ENCODE measurements at places on chromosomes 6 and 20.
A peak's percentile ranks its signal among the peaks of the same experiment; 100 is the strongest.

DNA sequence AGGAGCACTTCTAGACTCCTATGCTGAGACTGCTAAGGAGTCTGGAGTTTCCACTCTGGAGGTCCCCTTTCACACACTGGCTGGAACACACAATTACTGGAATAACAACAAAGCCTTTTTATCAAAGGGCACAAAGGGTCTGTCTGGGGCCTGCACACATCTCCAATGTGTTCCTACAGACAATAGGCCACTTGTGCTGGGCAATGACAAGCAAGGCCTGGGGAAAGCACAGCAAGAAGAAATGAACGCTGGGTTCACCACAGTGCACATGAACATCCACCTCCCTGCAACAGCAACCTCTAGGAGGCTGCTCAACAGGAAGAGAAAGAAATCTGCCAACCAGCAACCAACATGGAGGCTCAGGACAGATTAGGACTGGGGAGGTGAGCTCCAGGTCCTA is 43.9 kb downstream of the TRPC4AP start:
- no peak for DNase-seq

DNA sequence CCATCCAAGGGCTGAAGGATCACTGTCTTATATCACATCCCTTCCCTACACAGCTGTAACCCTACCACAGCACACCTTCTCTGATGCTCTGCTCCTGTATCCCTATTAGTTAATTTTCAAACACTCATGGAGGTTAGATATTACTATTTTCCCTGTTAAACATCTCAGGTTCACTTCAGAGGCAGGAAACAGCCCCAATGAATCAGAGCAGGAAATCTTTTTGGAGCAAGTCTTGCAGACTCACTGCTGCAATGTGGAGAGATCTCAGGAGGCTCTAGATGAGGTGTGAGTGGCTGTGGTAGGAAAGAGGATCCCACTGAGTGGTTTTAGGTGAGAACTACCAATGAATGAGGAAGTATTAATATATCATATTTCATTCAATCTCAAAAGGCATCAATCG is 19.7 kb upstream of the HTR1B start:
- no peak for DNase-seq

GRCh38 chr20:36308986-36309385 is 2.8 kb downstream of the DLGAP4 start:
- no peak for DNase-seq

DNA sequence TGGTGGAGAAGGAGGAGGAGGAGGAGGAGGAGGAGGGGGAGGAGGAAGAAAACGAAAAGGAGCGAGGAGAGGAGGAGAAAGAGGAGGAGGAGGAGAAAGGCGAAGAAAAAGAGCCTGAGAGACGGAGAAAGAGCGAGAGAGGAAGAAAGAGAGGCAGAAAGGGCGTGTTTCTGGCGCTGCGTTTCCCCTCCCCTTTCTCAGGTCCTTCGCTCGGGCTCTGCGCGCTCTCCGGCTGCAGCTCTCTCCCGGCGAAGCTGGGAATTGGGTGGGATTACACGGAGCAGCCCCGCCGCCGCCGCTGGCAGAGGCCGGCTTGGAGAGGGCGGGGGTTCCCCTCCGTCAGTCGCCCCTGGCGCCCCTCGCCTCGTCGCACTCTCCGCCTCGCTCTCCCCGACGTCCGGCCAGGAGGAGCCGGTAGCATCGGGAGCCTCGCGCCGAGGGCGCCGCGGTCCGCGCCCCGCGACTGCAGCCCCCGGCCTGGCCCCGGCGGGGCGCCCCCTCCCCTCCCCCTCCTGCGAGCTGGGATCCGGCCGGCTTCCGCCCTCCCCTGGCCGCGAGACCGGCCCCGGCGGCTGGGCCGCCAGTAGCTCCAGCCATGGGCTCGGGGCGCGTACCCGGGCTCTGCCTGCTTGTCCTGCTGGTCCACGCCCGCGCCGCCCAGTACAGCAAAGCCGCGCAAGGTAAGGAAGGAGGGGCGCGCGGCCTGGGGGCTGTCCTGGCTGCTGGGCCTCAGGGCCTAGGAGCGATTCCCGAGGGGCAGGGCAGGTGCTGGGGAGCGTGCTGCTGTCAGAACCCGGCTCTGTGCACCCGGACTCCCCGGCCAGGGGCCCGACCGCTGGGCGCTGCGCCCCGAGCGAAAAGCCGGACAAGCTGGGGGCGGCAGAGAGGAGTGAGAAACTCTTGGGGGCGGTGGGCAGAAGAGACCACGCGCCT is at the start of gene SCUBE3:
SCUBE3 (plus strand) TSS at position 133 of the 933 bp plus-strand sequence; CDS start at position 596, 463 bp downstream.
- DNase-seq = peak; percentile 55

GRCh38 chr20:15807271-15807670 is 766.0 kb downstream of the KIF16B start:
- no peak for DNase-seq

GRCh38 chr6:78251931-78252330 is 599.1 kb downstream of the MEI4 start:
- no peak for DNase-seq

DNA sequence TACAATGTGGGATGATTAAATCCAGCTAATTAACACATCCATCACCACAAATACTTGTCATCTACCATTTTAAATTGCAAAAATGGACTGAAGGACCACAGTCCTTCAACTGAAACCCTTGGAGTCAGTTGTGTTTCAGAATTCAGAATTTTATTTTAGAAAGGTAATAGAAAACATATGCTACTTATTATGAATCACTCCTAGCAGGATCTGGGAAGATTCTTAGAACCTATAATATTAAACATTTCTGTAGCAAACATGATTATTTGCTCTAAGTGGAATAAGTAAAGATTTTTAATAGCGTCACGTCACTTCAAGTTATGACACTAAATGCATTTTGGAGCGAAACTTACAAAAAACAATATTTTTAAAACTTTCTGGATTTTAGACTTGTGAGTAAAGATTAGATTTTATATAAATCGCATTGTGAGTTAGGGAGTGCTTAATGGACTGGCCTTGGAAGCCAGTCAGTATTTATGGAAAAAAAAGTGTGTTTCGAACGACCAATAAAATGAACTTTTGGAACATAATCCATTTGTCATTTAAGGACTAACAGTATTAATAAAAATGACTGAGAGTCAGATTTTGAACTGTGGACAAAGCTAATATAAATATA is 71.8 kb upstream of the PHACTR2 start:
- no peak for DNase-seq

DNA sequence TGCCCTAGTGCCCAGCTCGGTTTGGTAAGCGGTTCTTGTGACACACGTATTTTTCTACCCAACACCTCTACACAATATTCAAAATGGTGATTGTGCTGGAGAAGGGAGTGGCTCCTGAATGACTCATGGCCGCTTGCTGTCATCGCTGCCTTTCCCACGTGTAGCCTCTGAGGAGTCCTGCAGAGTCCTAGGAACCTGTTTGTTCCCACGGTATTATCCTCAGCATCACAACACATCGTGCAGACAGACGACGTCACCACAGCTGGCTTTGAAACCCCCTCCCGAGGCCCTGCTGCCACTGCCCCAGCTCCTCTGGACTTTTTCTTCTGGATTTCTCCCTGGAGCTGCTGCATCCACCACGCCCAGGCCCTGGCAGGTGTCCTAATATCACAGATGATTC is 353.5 kb downstream of the SMOC2 start:
- DNase-seq = no peak

DNA sequence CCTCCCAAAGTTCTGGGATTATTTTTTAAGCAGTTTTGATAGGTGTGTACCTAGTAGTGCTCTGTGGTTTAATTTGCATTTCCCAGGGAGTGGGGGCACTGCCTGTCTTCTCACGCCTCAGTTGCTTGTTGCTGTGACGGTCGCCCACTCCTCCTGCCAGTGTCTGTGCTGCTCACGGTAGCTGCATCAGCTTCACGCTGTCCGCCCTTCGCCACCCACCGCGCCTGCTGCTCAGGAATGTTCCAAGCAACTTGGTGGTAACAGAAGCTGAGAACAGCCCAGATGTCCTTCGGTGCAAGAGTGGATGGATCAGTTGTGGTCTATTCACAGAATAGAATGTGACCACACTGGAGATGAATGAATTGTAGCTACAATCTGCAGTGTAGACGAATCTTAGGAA is 22.9 kb downstream of the DNAJC5 start:
- DNase-seq = no peak
